ENCODE measurements at places on chromosomes 4 and X.
A peak's percentile ranks its signal among the peaks of the same experiment; 100 is the strongest.

DNA sequence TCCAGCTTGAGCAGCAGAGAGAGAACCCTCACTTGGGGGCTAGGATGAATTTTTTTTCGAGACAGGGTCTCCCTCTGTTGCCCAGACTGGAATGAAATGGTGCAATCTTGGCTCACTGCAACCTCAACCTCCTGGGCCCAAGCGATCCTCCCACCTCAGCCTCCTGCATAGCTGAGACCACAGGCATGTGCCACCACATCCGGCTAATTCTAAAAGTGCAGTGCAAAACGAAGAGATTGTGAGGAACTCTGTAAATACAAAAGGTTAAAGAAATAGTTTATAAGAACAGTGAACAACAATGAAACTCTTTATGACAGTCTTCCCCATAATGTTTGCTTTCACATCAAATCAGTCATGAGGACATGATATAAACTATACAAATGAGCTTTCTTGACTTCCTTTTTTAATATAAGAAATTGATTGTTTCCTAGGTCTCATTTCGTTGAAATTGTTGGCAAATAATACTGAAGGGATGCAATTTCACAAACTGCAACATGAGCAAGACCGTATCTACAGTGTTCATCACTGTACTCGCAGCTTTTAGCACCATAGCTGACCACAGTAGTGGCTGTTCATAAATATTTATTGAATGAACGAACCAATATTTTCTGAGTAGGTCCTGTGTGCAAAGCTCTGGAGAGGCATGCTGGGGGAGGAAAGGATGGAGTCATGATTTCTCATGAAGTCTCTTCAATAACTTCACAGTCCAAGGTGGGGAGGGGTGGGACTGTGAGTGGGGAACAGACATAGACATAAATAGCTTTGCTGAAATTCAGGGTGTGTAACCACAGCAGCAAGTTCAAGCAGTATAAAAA lies 116.1 kb downstream of the SHROOM3 start:
- DNase-seq = no peak

DNA sequence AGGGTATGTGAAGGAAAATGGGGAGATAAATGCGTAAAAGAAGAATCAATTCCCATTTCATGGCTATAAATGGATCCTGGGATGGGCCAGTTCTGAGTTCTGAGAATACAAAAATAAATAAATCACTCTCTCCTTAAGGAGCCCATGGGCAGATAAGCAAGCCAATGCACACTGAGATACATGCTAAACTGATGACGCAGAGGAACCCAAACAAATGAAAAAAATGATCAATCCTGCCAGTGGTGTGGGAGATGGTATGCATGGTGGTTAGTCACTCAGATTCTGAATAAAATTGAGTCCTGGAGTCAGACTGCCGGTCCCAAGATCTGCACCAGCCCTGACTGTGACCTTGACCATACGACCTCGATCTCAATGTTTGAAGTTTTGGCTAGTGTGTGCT lies 59.7 kb downstream of the NEIL3 start:
- no peak for DNase-seq

DNA sequence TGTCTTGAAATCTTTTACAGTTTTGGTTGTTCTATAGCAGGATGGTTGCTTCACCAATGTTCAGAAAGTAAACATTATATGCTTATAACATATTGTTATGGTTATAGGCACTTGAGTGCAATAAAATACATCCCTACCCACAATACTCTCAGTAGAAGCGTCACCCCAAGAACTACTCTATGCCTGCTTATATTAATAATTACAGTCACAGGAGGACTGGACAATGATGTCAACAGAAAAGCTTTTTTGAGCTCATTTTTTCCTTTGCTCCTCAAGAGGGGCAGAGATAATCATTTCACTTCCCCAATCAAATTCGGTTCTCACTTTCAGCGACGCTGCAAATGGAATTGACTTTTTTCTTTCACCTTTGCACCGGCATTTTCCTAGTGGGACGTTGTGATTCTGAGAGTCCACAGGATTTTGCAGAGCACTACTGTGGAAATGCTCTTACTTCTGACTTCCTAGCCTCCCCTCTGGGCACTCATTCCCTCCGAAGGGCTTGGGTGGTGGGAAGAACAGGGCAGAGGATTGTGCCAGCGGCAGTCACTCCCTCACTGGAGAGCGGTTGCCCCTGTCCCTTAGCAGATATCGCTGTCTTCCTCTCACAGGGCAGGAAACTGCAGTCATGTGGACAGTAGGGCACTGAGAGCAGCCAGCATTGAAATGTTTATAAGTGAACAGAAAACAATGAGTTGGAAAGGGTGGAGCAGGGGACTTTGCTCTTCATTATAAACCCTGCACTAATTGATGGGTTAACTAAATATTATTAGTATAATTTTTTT lies 24.9 kb upstream of the SGMS2 start:
- no peak for DNase-seq

DNA sequence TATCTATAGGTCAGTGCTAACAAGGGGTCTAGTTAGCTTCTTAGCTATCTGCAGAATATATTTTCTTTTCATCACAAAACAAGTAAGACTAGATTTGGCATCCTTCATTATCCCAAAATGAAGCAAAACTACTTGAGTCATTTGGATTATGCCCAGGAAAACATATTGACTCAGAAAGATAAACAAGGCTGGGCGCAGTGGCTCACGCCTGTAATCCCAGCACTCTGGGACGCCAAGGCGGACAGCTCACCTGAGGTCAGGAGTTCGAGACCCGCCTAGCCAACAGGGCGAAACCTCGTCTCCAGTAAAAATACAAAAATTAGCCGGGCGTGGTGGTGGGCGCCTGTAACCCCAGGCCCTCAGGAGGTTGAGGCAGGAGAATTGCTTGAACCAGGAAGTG lies 18.0 kb upstream of the MND1 start:
- DNase-seq = no peak

DNA sequence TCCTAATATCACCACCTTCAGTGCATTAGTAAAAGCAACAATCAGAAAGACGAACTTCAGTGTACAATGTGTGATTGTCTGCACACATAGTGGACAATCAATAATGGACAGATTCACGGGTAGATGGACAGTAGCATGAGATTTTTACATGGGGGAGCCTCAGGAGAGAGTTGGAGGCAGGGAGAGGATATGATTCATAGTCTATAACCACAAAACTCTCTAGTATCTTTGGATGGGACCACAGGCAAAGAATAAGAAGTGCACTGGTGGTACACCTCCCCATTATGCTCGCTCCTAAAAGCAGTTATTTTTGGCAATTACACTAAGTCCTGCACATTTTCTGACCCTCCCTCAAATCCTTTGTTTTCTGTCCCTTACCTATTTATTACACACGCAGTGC lies 624.4 kb upstream of the ACTRT1 start:
- DNase-seq = no peak

DNA sequence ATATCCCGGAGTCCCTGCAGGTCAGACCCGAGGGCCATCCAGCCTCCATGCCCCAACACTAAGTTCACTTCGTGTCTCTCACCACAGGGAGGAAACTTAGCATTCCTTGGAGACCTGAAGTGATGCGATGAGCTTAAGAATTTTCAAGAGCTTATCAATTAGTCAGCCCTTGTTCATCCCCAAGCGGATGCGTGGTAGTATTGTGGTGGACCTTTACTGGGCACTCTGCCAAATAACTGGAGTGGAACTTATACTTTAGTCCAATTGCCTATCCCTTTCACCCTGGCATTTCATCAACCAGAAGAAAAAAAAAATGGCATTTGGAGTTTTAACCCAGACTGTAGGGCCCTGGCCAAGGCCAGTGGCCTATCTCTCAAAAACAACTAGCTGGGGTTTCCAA lies 137.1 kb downstream of the RELL1 start:
- DNase-seq = no peak

DNA sequence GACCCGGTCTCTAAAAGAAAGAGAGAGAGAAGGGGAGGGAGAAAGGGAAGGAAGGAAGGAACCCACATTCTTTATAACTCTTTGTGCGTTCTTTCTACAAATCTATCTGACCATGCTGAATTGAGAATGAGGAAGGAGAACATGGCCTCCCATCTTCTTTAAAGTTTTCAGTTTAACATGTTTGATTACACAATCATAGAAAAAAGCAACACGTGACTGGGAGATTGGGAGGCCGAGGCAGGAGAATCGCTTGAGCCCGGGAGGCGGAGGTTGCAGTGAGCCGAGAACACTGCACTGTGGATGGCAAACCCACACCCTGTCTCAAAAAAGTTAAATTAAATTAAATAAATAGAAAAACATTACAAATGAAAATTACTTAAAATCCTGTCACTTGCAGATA lies 254.5 kb downstream of the RAPGEF2 start:
- DNase-seq = no peak

- no peak for DNase-seq
Measured at GRCh38 chrX:102950908-102951866, 14.1 kb downstream of the RAB40AL start.

GRCh38 chr4:76784237-76784636 lies 113.7 kb downstream of the SOWAHB start:
- DNase-seq = no peak

- no peak for DNase-seq
Measured at GRCh38 chr4:40285692-40286091, 49.4 kb upstream of the CHRNA9 start.

- DNase-seq = no peak
Measured at GRCh38 chr4:11151500-11151899, 277.2 kb downstream of the HS3ST1 start.

DNA sequence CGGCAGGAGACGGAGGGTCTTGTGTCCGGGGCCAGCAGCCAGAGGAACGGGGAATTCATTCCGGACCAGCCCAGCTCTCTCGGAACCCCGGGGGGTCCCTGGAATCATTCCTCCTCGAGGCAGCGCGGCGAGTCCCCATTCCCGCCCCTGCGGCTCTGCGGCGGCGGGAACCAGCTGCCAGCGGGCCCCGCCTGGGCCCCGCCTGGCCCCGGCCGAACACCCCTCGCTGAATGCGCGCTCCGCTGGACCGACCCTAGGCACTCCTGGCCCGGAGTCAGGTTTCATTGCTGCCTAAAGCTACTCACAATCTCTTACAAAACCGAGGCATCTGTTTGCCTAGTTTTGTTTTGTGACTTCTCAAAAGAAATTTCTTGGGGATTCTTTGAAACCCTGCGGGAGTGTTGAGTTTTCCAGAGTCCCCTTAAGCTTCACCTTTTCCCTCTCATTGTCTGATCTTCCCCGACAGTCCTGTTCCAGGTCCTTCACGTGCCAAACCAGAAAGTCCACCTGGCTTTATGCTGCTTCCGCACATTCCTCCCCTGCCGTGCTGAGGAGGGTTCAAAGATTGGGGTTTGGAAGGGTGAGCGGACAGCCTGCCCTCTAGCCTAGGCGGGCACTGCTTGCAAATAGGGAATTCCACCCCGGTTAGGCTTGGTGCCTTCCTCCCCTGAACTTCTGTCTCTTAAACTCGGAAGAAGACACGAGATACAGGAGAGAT lies 789 bp downstream of the ARHGAP10 start:
- peak; percentile 67 for DNase-seq

- no peak for DNase-seq
Measured at GRCh38 chr4:46684041-46684440, 225.0 kb downstream of the COX7B2 start.

DNA sequence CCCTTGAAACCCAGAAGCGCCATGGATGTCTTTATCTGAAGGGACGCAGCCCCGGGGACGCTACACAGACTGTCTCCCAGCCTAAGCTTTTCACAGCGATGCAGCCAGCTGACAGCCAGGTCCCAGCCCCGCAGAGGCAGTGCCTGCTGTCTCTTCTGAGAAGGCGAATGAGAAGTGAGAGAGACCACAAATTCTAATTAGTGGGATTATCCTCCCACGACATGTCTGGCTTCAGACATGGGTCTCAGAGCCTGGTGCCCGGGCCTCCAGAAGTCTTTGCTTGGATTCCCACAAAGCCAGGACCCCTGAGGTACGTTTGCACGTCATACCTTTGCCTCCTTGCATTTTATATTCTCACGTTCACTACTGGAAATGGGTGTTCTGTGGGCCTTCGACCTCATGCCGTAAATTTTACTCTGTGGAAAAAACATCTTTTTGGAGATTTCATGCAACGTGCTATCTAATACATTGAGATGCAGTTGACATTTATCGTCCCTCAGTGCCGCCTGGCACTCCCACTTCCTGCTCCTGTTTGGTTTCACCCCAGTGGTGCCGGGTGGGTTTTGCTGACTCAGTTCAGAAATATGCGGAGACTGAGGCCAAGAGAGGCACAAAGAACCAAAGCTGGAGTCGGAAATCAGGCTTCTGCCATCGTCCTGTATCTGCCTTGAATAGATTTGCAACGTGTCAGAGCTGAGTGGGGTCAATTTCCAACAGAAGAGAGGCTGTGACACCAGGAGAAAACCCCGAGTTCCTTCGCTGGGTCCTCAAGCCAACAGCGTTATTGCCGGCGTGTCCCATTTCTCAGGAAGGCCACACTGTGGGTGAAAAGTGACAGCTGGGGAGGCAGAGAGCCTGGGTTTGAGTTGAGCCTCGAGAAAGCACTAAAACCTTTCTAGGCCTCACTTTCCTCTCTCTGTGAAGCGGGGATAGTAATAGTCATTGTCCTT lies 114.4 kb downstream of the STK32B start:
- peak; percentile 37 for DNase-seq

DNA sequence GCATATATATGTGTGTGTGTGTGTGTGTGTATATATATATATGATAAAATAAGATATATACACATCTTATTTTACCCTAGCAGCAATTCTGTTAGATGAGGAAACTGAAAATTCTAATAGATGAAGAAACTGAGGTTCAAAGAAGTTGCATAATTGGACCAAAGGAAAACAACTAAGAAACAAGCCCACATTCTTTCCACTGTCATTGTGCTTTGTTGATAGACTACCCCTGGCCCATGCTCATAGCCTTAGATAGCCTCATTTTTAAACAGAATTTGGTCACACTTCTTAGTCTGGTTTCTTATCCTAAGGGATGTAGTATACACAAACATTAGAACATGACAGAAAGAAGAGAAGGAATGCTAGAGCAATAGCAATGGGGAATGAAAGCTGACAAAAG lies 138.8 kb downstream of the NDST3 start:
- no peak for DNase-seq

- no peak for DNase-seq
Measured at GRCh38 chr4:89800527-89801103, 36.3 kb downstream of the SNCA start.

- no peak for DNase-seq
Measured at GRCh38 chrX:85065512-85066198, 62.0 kb downstream of the APOOL start.

Measured in femur (tissue), 1 donor.